KG1 (cell line): ENCODE measurements at places on chromosomes 7 and 10.

GRCh38 chr10:71359364-71360046 lies 37.2 kb upstream of the CDH23 start:
- no peak for DNase-seq

DNA sequence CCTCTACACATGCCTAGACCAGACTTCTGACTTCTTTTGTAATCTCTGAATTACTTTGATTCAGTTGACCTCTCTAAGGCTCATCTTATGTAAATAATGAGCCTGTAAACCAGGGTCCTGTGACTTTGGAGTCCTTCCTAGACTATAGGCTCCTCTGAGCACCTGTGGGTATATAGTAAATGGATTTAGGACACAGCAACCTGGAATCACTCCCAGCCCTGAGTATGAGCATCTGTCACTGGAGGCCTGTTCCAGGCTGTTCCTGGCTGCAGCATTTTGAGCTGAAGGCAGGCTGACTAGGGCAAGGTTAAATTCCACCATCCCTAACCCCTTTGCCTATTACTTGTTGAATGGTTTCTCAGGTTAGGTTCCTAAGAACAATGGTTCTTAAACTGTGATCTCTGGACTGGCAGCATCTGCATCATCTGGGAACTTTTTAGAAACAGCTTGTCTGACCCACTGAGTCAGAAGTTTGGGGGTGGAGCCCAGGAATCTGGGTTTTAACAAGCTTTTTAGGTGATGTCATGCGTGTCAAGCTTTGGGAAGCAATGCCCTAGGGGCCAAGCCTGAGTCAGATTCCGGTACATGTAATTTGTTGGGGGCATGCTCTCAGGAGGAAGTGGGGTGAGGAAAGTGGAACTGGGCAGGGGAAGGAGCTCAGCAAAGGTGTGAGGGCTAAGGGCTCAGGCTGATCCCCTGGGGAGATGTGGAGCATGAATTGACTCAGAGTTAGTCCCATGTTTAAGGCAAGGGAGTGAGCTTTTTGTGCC lies 28.2 kb downstream of the MINDY4 start:
- DNase-seq: no peak

- DNase-seq: no peak
Measured at GRCh38 chr7:79810916-79811315, 323.7 kb upstream of the GNAI1 start.

GRCh38 chr7:137909042-137909441 lies 62.3 kb upstream of the DGKI start:
- no peak for DNase-seq

GRCh38 chr10:128254476-128254875 lies 128.3 kb upstream of the MKI67 start:
- no peak for DNase-seq

DNA sequence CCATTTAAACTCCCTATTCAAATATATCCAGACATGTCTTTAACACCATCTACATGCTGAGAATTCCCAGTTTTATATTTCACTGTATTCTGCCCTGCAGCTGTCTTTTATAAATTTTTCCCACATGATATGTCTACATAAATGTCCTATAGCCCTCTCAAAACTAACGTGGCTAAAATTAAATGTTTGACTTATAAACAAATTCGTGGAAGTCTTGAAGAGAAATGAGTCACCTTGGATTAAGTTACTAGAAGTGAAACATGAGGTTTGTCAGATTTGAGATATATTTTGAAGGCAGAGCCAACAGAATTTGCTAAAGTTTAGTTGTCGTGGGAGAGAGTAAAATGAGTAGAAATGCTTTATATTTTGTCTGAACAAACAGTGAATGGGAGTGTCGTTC lies 386.9 kb upstream of the CNTNAP2 start:
- no peak for DNase-seq
